Activated CD8-positive, alpha-beta memory T cell treated with anti-CD3 and anti-CD28 coated beads for 1 hour (primary cell): ENCODE measurements at places on chromosomes 1 and 21.

DNA sequence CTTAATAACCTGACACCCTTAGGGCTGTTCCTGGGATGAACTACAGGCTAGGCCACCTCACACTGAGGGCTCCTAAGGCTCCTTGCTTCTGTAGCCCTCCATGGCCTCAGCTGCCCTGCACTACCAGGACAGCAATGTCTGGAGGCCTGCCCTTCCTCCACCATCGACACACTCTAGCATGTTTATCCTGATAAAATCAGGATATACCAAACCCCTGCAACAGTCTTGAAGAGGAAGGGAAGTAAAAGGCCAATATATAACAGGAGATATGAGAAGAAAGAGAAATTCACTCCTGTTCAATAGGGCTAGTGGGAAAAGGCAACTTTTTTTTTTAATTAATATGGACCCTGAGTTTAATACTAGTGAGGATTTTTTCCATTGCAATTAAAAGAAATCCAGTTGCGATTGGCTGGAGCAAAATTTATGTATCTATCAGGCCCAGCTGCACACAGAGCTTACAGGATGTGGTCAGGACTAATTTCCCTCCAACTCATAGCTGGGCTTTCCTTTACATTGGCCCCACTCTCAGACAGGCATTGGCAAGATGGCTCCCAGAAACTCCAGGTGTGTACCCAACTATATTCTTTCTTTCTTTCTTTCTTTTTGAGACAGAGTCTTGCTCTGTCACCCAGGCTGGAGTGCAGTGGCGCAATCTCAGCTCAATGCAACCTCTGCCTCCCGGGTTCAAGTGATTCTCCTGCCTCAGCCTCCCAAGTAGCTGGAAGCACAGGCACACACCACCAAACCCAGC is 13.5 kb upstream of the ATP2B4 start:
- no peak for DNase-seq

DNA sequence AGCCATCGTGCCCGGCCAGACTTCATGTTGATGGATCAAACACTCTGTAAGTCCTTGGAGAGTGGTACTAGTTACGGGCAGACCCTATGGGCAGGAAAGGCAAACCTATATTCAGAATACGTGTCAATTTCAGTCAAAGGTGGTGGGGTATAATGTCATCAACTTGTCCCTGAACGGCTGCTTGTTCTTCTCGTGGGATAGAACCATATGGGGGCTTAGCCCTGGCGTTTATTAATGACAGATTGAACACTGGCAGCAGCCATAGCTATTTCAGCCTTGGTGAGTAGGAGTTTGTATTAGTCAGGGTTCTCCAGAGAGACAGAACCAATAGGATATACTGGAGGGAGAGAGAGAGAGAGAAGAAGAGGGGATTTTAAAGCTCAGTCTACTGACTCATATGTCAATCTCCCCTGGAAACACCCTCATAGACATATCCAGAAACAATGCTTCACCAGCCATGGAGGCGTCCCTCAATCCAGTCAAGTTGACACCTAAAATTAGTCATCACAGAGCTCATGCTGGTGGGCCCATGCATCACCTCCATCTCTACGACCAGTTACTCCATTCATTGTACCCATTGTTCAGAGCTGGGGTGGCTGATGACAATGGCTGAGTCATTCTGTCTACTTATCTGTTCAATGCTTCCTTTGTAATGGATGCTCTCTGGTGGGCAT is 16.1 kb upstream of the AQP10 start:
- no peak for DNase-seq

DNA sequence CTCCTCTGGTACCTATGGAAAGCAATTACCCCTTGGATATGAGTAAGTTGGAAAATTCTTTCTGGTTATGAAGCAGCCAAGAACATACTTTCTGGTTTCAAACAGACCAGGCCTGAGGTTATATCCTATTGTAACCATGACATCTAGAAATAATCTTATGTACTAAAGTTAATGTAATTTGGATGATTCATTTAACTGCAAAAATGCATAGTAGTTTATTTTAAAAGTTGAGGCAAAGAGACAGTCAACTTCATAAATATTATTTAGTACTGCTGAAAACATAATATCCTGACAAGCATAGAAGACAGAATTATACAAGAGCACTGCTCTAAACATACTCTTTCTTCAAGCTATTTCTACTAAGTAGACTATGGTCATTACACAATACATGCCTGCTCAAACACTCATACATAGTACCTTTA is 25.5 kb downstream of the ODF2L start:
- no peak for DNase-seq

DNA sequence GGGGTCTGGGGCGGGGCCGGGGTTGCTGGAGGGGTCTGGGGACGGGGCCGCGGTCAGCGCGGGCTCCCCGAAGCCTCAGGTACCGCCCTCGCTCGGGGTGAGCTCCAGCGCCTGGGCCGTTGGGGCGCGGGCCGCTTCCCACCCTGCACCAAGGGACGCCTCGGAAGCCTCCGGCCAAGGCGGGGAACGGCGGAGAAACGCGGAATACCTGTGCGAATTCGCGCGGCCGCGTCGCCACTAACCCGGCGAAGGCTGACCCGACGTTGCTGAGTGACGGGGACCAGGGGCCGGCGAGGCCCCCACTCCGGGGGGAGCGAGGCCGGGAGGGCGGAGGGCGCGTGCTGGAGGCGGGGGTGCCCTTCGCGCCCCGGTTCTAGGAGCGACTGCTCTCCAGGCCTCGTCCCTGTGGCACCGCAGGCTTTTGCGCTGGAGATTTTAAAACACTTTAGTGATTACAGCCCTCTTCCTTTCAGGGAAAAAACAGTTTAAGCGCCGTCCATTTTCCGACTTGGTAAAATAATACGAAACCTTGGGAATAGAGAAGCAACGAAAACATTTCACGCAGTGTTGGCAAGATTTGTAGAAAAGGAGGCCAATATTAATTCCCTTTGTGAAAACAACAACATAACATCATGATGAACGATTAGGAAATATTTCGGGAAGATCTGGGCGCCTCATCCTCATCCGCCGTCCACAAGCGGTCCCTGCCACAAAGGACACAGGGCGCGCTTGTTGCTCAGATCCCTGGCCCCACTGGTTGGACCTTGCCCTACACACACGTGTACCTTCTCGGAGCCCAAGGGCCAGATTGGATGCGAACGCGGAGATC is 971 bp upstream of the GNG4 start:
- DNase-seq, result no peak

DNA sequence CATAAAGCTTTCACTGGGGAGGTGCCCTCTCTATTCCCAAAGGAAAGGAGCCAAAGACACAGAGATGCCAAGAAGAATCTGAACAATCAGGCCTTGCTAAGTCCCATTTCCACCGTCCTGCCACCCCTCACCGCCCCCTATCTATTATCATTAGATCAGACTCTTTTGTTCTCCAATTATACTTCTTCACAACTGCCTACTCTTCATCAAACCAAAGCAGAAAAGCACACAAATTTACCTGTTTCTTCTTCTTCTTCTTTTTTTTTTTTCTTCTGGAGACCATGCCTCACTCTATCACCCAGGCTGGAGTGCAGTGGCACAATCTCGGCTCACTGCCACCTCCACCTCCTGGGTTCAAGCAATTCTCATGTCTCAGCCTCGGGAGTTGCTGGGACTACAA is 43.1 kb upstream of the ARHGEF10L start:
- DNase-seq, result no peak

GRCh38 chr1:43547538-43548072 is 16.9 kb downstream of the PTPRF start:
- DNase-seq, result no peak

DNA sequence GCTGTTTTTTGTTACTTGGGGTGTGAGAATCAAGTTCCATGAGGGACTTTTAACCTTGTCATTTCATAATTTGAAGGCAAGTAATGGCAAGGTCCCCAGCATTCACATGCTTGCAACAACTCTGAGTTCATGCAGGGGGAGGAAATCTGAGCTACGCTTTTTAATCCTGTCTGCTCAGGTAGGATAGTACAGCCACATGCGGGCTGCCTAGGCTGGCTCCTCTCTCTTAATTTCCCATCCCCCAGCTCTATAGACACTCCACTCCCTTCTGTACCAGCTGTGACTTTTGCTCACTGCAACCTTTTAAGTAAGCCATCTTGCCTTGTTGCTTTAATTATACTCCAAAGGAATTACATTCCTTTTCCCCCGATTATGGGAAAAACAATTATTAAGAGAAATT is 30.1 kb downstream of the PTGFR start:
- DNase-seq, result no peak

- no peak for DNase-seq
Observed at GRCh38 chr1:160208557-160209320, 3.6 kb downstream of the PEA15 start.
